GOT3 (cell line): ENCODE measurements at places on chromosomes 3 and 15.

- no peak for DNase-seq
These were observed 26.8 kb upstream of the CSTA start for GRCh38 chr3:122298239-122298638.

DNA sequence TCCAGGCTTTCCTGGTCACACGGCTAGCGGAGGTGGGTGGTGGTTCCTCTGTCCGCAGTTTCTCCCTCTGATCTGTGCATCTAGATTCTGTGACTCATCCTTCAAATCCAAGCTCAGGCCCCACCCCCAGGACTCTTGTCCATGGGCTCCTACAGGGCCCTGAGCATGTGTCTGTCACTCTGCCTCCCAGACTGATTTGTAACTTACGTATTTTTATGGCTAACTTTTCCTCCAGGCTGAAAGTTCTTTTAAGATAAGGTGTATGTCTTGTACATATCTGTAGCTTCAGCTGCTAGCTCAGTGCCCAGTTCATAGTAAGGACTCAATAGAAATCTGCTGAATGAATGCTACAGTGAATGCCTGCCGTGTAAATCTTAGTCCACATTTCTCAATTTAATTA is 8.0 kb downstream of the ESYT3 start:
- no peak for DNase-seq

GRCh38 chr15:31733424-31733823 is 296.9 kb upstream of the CHRNA7 start:
- DNase-seq: no peak

DNA sequence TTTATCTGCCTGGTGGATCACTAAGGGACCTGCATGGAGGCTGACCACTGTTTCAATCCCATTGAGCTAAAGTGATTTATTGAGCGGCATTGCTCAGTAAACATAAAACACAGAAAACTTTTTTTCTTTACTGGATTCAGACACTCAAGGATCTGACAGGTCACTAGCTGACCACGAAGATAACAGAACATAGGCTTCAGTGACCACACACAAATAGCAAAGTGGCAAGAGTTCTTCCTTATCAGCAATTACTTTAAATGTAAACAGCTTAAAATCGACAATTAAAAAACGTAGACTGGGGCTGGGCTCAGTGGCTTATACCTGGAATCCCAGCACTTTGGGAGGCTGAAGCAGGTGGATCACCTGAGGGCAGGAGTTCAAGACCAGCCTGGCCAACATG is 48.7 kb downstream of the STAG1 start:
- no peak for DNase-seq

DNA sequence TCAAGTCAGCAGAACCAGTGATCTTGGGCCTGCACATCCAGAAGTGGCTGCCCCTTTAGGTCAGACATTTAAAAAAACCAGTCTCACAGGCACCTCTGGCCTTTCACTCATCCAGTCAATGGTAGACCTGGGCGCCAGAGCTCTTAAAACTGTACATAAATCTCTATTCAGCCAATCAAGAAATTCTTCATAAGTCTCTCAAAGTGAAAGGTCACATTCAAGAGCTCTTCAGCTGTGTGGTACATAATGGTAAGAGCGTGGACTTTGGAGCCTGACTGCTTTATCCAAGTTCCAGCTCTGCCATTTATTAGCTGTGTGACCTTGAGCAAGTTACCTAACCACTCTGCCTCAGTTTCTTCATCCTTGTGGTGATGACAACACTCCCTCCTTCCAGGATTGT is 22.3 kb upstream of the MORF4L1 start:
- DNase-seq: no peak

DNA sequence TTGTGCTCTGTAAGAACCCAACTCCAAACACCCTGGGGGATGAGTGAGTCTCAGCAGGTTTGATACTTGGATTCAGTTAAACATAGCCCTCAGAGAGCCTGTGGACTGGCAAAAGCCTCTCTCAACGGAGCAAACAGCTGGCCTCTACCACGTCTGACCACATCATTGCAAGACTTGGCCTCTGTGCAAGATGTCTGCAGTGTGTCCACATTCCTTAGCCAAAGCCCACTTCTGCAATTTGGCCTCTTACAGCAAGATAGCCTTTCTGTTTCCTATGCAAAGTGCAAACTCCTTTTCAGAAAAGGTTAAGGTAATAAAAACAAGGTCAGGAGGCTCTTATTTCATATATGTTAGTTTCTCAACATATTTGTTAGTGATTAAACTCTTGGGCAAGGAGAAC is 27.9 kb downstream of the FBN1 start:
- no peak for DNase-seq

DNA sequence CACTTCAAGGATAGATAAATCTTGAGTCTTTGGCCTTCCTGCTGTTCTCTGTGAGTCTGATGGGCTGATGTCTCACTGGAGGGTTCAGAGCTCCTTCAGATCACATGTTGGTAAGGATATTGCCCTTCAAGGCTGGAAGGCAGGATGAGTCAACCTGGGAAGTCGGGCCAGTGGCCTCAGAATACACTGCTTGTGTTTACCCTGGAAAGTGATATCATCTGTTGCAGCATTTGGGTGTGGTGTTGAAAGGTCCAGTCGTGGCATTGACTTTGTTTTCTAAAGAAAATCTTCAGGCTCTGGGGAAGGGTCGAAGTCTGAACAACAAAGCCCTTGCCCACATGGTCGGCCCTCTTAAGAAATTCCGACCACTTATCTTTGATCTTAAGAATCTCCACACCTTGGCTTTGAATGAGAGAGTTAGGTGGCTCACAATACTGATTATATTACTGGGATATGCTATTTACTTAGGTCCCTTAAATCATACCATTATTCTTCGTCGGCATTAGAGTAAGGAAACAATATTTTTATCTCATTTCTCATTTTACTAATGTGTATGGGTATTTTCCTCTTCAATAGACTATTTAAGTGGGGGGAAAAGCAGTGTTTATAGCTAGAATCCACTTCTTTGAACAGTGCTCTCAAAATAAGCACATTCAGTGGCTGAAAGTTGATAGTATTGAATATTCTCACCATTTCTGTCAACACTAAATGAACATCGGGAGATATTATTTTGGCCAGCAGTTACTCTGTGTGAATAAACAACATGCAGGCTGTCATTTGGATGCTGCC is 303.9 kb upstream of the RASGRP1 start:
- DNase-seq: no peak

GRCh38 chr3:132488151-132488550 is 70.8 kb downstream of the DNAJC13 start:
- no peak for DNase-seq

DNA sequence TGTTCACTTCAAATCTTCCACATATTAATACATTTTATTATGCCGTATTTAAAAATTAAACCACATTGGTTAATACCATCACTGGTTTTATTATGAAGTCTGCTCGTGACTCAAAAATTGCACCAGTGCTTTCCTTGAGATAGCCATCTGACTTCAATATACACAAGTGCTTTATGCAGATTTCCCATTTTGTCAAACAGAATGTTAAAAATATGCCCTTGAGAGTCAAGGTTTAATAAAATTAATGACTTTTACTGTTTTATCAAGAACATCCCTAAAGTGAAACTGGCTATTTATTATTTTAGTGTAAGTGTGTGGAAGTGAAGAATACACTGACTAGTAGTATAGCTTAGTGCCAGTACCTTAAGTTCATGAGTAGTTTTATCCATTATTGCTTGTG is 139.3 kb upstream of the SOX2 start:
- no peak for DNase-seq

DNA sequence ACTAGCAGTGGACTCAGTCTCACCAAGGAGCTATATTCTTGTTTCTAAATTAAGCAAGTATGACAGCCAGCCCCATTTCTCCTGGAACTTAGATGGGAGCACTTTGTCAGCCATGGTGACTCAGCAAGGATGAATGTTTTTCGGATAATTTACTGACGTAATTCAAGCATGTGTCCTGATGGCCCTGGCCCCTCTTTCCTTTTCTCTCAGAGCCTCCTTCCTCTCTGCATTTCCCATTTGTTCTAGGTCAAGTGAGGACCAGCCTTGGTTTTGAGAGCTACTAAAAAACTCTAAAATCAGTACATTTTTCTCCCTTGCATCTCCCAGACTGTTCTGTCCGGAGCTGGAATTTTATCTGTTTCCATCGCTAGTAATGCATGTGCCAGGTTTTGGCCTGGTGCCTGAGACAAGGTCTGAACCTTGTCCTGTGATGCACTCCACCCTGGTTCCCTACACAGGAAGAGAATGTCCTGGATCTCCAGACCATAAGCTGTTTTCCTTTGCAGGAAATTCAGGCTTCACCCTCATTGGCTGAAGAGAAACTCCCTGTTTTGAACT is 256.6 kb upstream of the ROPN1 start:
- DNase-seq: no peak

GRCh38 chr3:42014458-42014920 is 52.6 kb upstream of the ULK4 start:
- no peak for DNase-seq

GRCh38 chr3:83948771-83949170 is 1010.0 kb upstream of the CADM2 start:
- no peak for DNase-seq

GRCh38 chr3:23754215-23754614 is 51.5 kb upstream of the UBE2E1 start:
- no peak for DNase-seq

GRCh38 chr3:40523781-40524180 is 979 bp upstream of the ZNF621 start:
- DNase-seq: no peak

- no peak for DNase-seq
These were observed 116.3 kb downstream of the PDZRN3 start for GRCh38 chr3:73508330-73508954.

GRCh38 chr15:88918738-88919137 is 5.6 kb upstream of the MFGE8 start:
- DNase-seq: peak; percentile 19

GRCh38 chr3:132544130-132544529 is 52.9 kb upstream of the ACKR4 start:
- DNase-seq: no peak

GRCh38 chr15:52653431-52653964 is 25.7 kb downstream of the ATOSA start:
- DNase-seq: no peak

DNA sequence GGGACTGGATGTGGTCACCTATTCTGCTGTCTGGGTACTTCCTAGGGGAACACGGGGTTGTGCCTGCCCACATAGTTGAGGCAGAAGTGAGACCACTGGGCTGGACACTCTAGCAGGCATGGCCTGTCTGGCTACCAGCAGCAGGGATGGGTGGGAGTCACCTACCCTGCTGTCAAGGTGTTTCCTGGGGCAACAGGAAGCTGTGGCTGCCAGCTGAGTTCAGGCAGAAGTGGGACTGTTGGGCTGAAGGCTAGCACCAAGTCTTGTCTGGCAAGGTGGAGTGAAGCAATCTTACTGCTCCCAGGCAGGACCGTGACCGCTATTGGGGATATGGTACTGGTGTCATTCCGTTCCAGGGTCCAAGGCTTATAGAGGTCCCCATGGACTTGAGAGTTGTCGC is 20.3 kb upstream of the ZDHHC23 start:
- DNase-seq: no peak

DNA sequence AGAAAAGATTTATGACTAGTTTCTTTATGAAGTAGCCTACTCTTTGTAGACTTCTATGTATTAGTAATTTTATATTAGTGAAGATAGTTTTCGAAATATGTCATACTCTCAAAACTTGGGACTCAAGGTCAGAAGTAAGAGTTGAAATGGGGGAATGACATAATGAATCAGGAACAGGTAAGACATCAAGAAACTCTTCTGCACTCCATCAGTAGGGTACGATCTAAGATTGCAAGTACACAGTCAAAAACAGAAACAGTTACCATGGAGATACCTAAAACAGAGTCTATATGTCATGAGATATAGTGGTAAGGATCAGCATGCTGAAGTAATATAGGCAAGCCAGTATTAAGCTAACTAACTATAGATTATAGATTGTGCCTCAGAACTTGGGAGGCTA is 187.0 kb upstream of the MLF1 start:
- DNase-seq: no peak

- no peak for DNase-seq
These were observed 40.1 kb downstream of the ITGB5 start for GRCh38 chr3:124847051-124847450.

DNA sequence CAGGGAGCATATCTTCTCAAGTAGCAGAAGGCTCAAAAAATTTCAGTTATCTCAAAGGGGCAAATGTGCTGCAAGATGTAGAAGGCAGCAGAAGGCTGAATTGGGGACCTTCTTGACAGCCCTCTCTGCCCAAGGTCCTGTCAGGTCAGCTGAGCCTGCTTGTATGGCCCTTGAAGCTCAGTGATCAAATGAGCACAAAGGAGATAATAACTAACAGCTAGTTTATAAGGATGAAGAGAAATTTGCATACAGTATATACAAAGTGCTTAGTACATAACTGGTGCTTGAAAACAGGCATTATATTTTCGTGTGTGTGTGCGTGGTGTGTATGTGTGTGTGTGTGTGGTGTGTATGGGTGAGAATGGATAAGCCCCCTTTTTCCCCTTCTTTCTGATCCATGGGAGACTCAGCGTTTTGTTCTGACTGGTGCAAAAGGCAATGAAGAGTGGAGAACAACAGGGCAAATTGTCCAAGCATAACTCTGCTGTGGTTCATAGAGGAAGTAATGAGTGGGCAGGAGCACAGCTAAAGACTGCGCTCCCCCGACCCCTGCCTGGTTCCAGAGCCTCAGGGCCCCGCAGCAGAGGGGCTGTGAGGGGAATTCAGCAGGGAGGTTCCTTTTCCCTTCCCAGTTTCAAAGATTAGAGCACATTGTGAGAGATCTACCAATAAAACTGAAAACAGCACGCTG is 356.8 kb upstream of the NR2F2 start:
- no peak for DNase-seq

DNA sequence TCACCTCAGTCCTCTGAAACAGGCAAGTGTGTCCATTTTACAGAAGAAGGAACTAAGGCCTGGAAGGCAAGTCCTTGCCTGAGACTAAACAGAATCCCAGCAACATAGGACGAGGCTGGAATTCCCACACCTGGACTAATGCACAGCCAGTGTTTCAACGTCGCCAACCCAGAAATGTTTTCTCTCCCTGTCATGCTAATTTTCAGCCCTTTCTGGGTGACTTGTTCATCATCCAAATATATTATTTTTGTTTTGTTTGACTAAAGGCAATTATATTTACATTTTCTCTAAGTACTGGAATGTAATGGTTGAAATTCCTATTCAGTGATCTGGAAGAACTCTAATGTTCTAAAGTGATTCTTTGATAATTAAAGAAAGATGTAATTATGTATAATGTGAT is 51.8 kb downstream of the BTD start:
- no peak for DNase-seq

- no peak for DNase-seq
These were observed 8.0 kb downstream of the EPHB1 start for GRCh38 chr3:134803051-134803505.

DNA sequence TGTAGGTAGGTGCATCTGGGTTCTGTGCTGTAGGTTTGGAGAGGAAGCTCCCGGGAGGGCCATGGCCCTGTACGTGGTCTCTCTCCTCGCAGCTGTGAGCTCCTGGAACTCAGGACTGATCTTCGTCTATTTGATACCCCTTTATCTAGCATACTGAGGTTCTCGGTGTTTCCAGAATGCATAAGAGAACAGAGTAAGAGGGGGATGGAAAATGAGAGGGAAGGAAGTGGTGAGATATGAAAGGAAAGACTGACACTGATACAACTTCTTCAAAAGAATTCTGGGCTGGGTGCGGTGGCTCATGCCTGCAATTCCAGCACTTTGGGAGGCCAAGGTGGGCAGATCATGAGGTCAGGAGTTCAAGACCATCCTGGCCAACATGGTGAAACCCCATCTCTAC is 90.7 kb downstream of the CHRD start:
- no peak for DNase-seq
